Activated CD4-positive, alpha-beta T cell treated with anti-CD3 and anti-CD28 coated beads, Interleukin-2, Interleukin-4, amounts not matched to agents 100 ng/mL and 50 ng/mL, durations not matched to agents 16 hours and 8 hours (primary cell): ENCODE measurements at places on chromosomes 2 and 18.

GRCh38 chr2:169007941-169008340, 23.2 kb downstream of the ABCB11 start:
- DNase-seq, result no peak

- DNase-seq, result no peak
Measured at GRCh38 chr18:11468617-11469016, 140.8 kb upstream of the SLC35G4 start.

GRCh38 chr2:239130041-239130440, 270.8 kb downstream of the HDAC4 start:
- no peak for DNase-seq

DNA sequence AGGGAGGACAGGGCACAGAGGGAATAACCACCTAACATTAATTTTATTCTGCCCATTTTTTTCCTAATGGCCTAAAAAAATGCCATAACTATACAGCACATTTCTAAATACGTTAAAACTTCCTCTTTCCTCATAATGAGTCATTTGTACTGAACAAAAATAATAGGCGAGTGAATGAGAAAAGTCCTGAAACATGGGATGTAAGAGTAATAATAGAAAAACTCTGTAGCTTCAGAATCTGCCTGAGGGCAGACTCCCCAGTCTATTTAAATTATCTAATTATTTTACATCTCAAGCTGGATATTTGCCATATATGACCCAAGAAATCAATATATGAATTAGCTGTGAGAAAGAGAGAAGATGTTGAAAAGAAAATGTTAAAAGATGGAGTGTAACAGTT, 285.1 kb downstream of the TMX3 start:
- DNase-seq, result no peak

DNA sequence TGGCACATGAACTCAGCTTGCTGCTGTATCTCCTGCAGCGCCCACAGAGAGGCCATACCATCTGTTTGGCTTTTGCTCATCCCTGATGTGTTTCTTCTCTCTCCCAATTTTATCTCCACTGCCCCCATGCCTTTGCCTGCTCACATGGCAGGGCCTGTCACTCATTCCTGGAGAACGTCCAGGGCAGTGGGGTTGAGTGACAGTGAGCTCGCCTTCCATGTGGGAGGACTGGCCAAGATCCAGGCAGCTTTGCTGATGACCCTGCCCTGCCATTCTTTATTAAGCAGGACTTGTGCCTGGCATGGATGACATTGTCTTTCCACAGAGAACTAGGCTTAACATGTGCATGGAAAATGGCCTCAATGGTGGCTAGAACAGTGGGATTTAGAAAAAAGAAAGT, 230.5 kb upstream of the THSD7B start:
- no peak for DNase-seq

GRCh38 chr2:127153691-127154158, 46.8 kb upstream of the BIN1 start:
- DNase-seq, result no peak

DNA sequence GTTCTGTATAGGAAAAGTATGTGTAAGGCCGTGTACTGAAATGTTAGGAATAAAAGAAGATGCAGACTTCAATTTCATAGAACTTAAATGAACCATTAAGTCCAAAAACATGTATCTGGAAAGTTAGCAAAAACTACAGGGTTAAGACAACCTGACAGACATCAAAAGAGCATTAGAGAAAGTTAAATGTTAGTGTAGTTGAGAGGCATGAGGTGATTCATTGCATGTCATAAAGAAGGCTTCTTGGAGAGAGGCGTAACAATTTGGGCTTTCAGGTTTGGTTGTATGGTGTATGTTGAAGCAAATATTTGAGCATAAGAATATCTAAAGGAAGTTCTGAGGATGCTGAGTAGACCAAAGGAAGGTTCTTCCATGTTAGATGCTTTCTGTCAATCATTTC, 6.3 kb downstream of the EPC2 start:
- no peak for DNase-seq

DNA sequence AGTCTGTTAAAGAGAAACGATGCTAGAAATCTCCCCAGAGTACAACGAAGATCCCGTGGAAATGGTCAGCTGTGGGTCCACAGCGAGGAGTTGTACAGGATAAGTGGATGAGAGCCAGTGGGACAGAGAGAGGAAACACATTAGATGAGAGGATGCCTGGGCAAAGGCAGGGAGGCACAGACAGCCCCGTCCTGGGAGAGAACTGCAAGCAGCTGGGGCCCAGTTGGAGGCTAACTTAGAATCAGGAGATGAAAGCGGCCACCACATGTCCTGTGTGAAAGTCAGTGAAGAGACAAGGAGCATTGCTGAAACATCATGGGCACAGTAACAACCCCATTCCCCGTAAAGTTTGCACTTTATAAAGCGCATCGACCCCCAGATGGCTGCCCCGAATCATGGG, 157.5 kb downstream of the RAPGEF4 start:
- no peak for DNase-seq

DNA sequence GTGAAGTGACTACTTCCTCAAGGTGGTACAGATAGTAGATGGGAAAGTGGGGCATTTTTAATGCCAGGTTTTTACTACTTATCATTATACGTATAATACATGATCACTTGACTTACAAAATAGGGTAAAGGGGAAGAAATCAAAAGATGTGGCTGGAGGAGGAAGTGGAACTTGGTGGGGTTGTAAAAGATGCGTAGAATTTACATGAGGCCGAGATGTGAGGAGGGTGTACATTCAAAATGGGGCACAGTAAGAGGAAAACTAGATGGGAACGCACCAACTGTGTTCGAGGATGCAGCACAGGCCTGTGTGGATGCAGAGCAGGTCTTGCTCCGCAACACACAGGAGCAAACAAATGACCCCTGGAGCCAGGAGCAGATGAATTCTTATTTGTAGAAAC, 403.3 kb downstream of the TXNL1 start:
- DNase-seq, result no peak

DNA sequence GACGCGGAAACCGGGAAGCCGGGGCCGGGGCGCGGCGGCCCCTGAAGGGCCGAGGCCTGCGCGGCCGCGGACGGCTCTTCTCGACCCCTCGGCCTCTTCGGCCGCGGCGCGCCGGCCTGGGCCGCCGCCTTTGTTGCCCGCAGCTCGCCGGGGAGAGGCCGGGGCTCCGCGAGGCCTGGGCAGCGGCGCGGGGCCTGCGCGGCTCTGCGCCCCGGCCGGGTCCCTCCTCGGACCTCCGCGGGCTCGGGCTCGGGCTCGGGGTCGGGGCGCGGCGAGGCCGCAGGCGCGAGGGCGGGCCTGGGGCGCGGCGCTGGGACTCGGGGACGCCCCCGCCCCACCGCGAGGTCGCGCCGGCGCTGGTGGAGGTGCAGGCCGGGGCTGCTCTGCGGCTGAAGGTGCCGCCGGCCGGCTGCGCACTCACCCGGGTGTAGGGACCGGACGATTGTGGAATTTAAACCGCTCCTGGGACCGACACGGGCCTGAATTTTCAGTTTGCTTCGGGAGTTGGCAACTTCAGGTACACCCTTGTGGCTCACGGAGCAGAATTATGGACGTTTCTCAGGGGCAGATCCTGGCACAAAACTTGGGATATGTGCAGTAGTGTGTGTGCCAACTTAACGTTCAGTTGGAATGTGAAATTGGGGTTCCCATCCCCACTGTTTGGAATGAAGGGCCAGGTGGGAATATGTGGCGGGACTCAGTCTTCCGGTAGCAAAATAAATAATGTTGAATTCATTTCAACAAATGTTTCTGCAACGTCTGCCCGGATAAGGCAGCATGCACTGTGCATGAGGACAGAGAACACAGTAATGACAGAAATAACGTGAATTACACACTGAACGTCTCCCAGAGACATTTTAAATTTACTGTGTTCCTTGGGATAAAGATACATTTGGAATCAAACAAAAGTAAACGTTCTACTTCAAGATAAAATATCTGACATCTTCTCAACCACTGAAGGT, 787 bp downstream of the SOCS6 start:
- DNase-seq, result peak; percentile 12

DNA sequence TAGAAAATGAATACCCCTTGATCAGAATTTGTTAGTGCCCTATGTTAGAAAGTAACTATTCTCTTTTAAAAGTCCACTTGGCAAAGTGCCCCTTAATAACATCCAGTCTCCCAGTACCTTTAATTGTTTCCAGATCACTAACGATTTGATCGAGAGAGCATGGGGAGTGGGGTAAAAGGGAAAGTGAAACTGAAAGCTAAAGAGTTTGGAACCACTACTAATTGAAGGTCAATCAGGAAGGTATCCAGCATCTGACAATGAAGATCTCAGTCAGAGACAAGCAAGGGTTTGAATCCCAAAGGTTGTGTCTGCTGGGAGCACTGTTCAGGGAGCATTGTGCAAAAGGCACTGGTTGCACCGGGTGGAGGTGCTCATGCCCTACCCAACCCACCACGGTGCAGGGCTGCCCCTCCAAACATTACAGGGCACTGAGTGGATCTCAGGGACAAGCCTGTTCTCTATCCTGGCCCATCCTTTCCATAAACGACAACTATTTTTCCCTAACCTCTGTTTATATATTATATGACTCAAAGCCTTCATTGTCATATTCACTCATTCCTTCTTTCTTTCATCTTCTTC, 14.6 kb upstream of the RIT2 start:
- DNase-seq, result no peak

GRCh38 chr2:147683380-147683779, 161.4 kb upstream of the ACVR2A start:
- no peak for DNase-seq

GRCh38 chr2:11417946-11418585, 47.9 kb downstream of the E2F6 start:
- DNase-seq, result peak; percentile 11

- no peak for DNase-seq
Measured at GRCh38 chr18:45102863-45103262, 422.2 kb downstream of the SETBP1 start.

DNA sequence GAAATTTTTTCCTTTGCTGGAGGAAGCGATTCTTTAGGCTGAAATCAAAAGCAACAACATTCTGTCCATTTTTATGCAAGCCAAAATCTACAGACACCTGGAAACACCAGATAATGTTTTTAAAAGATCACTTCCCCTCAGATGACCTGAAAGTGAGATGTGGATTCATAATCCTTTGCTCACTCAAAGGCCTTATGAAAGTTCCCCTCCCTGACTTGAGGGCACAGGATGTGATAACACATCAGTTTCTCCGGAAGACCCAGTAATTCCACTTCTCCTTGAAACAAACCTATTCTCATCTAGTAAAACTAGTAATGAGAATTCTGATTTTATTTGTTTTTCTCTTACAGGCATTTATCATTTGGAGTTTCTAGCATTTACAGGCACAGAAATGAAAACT, 218.3 kb upstream of the RND3 start:
- DNase-seq, result no peak

DNA sequence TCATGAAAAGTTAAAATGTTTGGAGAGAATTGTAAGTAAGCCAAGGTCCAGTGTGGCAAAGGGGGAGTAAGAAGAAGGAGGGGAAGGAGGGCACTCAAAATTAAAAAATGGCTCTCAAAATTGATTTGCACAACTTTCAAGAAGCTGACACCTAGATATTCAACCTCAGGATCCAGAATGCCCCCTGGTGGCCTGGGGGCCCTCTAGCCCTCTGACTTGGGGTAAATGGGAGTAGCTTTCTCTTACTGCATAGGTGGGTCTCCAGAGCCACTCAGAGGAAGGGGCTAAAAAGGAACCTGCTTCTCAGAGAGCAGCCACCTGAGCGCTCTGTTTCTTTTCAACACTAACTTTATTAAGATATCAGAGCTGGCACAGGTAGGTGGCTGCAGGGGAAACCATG, 968.5 kb downstream of the BCL11A start:
- DNase-seq, result no peak

- DNase-seq, result no peak
Measured at GRCh38 chr2:55555977-55556376, 36.5 kb downstream of the CFAP36 start.

DNA sequence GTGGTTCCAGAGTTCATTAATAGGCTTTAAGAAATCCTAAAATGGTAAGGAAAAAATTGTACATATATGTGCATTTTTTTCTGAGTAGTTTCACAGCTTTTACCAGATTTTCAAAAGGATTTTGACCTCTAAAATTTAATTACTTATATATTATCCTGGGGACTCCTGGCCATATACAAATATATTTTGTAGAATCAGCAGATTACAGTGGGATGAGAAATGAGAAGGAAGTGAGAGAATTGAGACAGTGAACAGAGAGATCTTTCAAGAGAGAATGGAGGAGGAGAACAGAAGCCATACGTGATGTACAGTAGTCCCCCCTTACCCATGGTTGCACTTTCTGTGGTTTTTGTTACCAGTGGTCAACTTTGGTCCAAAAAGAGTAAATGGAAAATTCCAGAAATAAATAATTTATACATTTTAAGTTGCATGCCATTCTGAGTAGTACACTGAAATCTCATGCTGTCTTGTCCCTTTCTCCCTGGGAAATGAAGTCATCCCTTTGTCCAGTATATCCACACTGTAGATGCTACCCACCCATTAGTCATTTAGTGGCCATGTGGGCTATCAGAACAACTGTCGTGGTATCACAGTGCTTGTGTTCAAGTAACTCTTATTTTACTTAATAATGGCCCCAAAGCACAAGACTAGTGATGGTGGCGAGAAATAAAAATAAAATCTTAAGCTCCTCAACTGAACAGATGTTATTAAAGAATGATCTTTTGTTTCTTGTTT, 130.4 kb upstream of the MYO3B start:
- DNase-seq, result no peak

- no peak for DNase-seq
Measured at GRCh38 chr2:167732326-167732725, 515.1 kb downstream of the STK39 start.

- DNase-seq, result no peak
Measured at GRCh38 chr2:3743951-3744555, 40.7 kb downstream of the DCDC2C start.

DNA sequence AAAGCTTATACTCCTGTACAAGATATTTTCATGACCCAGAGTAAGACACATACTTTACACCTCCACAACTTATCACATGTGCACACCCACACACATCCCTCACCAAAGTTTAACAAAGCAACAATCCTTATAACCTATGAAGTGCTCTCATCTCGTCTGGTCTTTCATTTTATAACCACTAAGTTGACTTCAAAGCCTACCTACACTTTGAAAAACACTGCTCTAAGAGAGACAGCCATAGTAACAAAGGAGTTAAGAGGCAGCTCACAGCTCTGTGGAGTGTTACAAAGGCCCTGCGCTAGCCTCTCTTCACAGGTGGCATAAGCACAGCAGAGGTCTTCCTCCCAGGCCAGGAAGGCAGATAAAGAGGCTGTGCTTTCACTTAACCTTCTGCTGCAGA, 69.7 kb upstream of the TMEM200C start:
- no peak for DNase-seq

DNA sequence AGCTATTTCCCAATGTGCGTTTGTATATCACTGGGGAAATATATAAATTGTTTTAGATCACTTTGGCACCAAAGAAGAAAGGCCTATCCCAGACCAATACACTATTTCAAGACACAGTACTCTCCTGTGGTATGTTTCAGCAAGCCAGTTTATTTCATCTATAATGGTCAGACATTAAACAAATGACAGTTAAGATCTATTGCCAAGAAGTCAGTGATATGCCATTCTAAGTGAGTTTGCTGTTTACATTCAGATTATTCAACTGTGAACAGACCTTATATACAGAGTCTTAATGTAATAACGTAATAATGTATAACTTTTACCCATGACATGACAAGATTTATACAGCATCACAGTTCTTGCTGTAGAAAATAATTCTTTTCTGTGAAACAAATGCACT, 352.7 kb downstream of the CDH7 start:
- DNase-seq, result no peak

- peak; percentile 4 for DNase-seq
Measured at GRCh38 chr2:141554810-141555209, 576.0 kb downstream of the LRP1B start.

GRCh38 chr2:68325056-68325455, 5.3 kb upstream of the CNRIP1 start:
- no peak for DNase-seq

- no peak for DNase-seq
Measured at GRCh38 chr2:19073522-19073921, 284.9 kb downstream of the OSR1 start.
